ENCODE measurements at places on chromosomes 13 and 19.

- no peak for DNase-seq
These were observed 54.0 kb downstream of the KCNRG start for GRCh38 chr13:50069261-50069660.

GRCh38 chr19:9431475-9431874 lies 3.9 kb downstream of the ZNF266 start:
- peak; percentile 58 for DNase-seq

GRCh38 chr13:42836930-42837690 lies 55.7 kb downstream of the FAM216B start:
- DNase-seq: peak; percentile 61

GRCh38 chr13:24842549-24843274 lies 78.7 kb downstream of the RNF17 start:
- peak; percentile 4 for DNase-seq

DNA sequence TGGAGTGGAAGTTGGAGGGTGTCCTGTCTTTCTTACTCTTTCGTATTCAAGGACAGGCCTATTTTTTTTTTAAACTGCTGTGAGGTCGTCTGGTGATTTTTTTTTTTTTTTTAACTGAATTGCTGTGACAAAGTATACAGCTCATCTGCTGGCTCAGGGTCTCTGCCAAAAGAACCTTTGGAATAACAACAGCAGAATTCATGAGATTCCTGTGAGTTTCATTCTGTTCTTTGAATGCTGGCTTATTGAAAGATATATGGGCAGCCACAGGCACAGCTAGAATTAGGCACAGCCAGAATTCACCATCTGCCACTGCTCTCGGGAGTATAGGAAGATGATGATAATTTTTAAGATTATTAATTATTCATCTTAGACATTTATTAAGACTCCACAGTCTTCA lies 21.4 kb upstream of the FRY start:
- DNase-seq: no peak

DNA sequence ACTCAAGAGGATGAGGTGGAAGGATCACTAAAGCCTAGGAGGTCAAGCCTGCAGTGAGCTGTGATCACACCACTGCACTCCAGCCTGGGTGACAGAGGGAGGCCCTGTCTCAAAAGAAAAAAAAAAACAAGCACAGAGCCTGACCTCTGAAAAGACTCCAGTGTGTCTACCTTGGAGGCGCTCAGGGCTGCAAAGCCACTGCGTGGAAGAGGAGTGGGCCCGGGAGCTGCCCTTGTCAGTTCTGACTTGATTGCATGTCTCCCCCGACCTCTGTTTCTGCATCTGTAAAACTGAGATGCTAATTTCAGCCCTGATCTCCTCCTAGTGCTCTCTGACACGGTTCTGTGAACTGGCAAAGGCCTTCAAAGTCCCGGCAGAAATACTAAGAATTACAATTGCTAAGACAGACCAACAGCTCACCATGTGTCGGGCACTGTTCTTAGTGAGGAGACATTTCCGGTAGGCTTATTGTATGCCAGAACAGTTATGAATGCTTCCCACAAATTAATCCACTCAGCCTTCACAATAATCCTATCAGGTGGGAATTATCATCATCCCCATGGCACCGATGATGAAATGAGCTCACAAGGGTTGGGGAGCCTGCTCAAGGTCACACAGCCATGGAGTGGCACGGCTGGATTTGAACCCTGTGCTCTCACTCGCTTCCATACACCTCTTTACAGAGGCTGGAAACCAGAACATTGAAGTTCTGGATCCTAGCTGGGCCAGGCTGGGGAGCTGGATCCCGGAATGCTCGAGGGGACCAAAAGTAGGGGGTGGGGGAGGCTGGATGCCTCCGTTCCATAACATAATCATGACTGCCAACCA lies 3.5 kb downstream of the AKT2 start:
- no peak for DNase-seq

GRCh38 chr13:77986713-77987112 lies 68.1 kb upstream of the EDNRB start:
- no peak for DNase-seq

- DNase-seq: no peak
These were observed 12.9 kb downstream of the ZNF302 start for GRCh38 chr19:34690372-34690771.

DNA sequence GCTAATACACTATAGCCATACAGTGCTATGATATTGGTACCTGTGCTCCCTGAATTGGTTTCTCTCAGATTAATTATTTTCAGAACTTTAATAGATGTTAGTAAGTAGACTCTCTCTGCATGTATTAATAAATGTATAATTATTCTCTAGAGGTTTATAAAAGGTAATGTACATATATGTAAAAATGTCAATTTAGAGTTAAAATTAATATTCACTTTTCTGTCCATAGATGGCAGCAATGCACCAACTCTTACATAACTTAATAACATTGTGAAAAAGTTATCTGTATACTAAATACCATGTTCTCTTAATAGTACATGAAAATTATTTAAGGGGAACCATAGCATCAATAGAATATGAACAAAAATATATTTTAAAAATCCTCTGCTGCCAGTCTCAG lies 515.0 kb upstream of the KLHL1 start:
- DNase-seq: no peak

- DNase-seq: no peak
These were observed 122.3 kb downstream of the ZDHHC20 start for GRCh38 chr13:21336609-21337349.

DNA sequence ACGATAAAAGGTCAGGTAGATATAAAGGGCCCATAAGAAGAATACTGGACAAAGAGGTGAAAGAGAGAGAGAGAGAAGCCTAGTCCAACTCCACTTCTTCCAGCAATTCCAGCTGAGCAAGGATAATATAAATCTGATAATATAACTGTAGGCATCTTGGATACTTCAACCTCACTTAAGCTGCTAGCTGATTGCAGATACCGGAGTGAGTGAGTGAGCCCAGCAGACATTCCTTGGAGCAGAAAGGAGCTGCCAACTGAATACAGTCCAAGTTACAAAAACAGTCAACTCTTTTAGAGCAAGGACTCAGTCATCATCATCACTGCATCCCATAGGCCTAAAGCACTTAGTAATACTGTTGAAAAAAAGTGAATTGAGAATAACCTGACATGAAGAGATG lies 387.6 kb downstream of the SLITRK6 start:
- no peak for DNase-seq

All from HFFc6 (cell line).